ENCODE measurements at places on chromosomes 3 and 15.
A peak's percentile ranks its signal among the peaks of the same experiment; 100 is the strongest.

DNA sequence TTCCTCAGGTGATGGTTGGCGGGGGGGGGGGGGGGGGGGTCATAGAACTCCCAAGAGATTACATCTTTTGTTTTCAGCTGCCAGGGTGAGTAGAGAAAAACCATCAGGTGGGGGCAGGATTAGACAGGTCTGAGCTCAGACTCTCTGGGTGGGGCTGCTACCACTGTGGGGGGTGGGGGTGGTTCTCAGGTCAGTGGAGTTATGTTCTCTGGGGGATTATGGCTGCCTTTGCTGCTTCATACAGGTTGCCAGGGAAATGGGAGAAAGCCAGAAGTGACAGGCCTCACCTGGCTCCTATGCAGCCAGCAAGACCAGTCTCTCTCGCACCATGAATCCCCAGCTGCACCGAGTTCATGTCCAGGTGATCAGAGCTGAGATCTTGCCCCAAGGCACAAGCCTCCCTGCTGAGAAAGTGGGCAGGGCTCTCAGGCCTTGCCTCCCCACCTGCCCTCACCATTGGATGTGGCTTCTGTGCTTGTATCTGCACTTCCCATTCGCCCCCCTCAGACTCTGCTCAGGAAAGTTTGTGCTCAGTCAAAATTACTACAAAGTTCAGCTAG lies 828.1 kb downstream of the MCTP2 start:
- no peak for DNase-seq

GRCh38 chr3:105414841-105415240 lies 48.1 kb downstream of the ALCAM start:
- DNase-seq = no peak

DNA sequence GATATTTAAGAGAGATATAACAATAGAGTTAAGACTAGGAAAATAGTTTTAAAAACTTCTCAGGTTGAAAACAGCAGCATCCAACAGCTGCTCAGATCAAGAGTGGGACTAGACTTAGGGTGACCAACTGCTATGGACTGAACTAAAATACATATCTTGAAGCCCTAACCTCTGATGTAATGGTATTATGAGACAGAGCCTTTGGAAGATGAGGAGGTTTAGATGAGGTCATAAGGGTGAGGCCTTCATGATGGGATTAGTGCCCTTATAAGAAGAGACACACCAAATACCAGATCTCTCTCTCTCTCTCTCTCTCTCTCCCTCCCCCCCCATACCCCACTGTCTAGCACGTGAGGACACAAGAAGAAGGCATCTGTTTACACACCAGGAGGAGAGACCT lies 37.4 kb upstream of the GALNT15 start:
- DNase-seq = no peak

GRCh38 chr15:56821721-56822425 lies 88.6 kb upstream of the ZNF280D start:
- peak; percentile 37 for DNase-seq

DNA sequence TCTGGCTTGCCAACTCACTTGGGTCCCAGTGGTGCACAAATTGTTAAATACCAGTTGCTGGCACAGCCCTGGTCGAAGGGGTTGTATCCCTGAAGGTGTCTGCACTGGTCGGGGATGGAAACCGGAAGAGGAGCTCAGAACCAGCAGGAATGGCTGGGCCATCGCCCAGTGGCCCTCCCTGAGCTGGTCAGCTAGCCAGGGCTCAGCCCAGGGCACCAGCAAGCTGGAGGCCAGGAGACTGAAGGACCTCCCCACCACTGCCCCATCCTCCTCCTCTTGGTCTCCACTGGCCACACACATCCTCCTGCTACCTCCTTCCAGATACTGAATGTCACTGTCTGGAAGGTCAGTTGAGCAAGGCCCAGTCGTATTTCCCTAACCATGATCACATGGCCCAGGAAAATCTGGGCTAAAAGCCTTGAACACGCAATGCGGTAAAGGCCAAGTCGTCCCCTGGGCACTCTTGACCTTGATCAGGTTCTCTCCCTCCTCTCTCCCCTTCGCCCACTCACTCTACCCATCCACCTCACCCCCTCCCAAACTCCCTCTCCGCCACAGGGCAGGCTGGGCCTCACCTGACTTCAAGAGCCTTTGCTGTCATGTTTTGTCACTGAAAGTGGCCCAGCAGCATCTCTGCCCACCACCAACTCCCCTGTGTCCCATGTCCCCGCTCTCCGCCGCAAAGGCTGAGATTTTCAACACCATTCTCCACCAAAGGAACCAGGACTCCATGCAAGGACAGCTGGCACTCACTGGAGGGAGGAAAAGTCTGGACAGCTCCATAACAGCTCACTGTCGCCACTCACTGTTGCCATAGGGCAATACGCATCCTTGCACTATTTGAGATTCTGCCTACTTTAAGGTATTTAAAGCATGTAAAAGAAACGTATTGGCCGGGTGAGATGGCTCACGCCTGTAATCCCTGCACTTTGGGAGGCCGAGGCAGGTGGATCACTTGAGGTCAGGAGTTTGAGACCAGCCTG lies 12.1 kb downstream of the ZDHHC19 start:
- no peak for DNase-seq

DNA sequence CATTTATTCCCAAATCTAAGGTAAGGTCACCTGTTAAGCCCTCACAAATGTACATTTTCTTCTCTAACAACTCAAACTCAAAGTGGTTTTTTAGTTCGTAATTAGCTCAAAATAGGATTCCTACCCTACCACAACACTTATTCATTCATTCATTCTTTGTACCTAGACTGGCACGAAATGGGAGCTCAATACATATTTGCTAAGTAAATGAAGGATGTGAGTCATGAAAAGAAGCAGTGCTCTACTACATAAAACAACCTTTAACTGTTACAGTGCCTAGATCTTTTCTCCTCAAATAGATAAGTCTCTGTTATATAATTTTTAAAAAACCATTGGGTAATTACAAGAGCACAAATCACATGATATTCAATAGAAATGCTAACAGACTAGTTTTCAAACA lies 13.1 kb downstream of the RSL24D1 start:
- no peak for DNase-seq

DNA sequence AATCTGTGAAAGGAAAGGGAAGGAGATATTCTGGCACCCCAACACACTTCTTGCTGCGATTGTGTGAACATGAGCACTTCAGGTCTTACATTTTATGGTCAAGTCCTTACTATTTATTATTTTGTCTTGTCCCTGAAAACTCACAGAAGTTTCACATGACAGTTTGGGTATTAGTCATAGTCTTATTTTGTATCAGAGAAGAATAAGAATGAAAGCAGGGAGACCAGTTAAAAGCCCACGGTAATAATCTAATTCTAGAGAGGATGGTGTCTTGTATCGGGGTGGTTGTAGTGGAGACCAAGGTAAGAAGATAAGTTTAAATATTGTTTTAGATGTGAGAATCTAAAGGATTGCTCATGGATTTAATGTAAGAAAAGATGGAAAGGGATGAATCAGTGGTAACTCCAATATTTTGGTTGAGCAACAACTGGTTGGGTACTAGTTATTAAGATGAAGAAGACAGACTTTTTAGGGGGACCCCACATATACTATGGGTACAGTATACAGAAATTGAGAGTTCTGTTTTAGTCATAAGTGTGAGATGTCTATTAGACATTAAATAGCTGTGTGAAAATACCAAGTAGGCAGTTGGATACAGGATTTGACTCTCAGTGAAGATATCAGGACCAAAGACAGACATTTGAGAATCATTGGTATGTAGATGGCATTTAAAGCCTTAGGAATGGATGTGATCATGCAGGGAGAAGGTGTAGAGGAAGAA lies 227.6 kb downstream of the MFSD1 start:
- no peak for DNase-seq

DNA sequence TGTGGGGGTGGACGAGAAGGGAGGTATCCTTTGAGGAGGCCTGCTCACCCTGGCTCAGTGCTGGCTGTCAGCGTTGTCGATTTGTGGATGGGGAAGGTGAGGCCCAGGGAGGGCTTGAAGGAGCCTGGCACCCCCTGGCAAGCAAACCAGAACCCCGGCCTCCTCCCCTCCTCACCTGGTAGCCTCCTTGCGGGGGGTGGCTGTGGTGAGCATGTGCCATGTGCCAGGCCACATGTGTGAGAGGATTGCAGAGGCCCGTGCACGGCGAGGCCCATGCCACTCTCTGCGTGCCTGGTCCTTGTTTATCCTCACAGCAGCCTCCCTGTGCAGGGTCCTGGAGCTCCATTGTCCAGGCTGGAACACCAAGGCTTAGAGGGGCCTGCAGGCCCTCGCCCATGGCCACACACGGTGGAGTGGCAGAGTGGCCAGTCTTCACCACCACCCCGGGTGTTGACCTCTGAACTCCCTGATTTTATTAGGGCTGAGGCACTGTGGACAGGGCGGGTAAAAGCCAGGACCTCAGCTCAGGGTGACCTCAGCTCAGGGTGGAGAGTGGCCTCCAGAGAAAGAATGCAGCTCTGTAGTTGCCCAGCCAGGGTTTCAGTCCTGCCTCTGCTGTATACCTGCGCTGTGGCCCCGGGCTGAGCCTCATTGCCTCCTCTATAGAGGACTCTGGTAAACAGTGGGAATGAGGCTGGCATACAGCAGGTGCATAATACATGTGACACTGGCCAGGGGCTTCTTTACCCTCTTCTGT lies 29.1 kb downstream of the HDAC11 start:
- no peak for DNase-seq

DNA sequence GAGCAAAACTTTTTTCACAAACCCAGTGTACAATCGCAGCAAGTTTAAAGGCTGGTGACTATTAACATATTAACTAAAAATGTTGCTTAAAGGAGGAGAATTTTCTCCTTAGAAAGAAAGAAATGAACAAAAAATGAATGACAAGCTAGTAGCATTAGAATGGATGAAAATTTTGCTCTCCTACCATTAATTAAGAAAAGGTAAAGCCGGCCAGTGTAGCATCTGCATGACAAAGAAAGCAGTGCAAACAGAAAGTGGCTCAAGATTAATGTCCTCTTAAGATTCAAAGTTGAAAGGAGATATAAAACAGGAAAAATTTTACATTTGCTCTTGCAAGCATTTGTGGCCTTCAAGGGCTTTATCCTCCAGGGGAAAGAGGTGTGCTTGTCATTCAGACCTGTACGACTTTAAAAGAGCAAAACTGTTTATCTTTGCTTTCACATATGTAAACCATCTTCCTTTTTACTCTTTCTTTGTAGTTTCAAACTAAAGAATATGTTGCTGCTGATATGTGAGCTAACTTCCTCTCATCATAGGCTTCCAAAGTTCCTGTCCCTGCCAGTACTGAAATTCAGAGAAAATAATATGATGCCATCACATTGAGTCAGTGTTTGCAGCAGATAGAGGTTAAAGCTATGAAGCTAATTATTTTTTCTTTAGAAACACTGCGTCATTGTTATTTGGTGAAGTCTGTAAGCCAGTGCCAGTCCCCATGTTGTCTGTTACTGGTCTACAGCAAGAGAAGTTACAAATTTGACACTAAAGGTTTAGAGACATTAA lies 439.1 kb upstream of the GRM7 start:
- no peak for DNase-seq

- no peak for DNase-seq
Observed at GRCh38 chr3:81444817-81445460, 316.5 kb downstream of the GBE1 start.

DNA sequence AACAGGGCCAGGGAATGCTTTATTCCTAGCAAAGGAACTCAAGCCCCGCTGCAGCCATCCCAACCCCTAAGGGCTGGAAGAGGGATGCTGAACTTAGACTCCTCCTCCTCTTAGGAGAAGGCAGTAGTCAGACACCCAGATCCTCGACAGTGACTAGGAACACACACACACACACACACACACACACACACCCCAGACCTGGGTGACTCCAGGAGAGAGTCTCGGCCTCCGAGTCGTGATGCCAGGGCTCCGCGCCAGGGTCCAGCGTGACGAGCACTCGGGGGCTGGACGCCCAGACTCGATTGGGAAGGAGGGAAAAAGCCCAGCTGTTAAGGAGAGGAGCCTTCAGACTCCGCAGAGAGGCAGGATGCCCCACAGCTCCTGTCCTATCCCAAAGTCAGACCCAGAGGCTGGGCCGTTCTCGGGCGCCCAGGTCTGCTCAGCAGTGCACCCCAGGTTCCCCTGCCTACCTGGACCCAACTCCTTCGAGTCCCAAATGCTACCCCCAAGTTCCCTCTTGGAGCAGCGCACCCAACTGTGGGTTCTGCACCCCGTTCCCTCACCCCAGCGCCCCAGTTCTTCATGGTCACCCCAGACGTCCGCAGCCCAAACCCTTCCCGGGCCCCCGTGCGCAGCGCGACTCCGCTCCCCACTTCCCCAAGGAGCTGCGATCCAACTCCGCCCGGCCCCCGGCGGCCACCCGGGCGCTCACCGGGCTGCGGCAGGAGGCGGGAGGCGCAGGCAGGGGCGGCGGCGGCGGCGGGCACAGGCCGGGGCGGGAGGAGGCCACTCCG lies 421 bp downstream of the BMF start:
- DNase-seq = no peak

DNA sequence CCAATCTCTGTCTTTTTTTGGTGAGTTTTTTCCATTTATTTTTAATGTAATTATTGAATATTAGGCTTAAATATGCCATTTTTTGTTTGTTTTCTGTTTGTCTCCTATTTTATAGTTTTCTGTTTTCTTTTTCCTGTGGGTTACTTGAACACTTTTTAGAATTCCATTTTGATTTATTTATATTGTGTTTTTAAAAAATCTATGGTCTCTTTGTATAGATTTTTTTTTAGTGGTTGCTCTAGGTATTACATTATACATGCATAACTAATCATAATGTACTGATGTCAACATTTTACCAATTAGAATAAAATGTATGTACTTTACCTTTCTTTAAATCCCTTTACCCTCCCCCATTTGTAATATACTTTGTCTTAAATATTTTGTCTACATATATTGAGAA lies 56.2 kb downstream of the RASA2 start:
- no peak for DNase-seq

DNA sequence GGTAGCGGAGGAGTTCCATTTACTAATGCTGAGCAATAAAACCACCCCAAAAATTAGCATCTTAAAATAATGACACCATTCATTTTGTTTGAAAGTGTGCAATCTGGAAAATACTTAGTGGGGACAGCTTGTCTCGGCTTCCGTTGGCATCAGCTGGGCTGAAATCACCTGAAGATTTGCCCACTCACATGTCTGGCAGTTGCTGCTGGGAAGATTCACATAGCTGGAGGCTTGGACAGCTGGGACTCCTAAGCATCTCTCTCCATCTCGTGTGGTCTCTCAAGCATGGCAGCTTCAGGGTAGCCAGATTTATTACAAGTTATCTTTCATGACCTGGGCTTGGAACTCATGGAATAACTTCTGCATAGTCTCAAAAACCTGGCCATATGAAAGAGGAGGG lies 38.4 kb upstream of the BFSP2 start:
- no peak for DNase-seq

DNA sequence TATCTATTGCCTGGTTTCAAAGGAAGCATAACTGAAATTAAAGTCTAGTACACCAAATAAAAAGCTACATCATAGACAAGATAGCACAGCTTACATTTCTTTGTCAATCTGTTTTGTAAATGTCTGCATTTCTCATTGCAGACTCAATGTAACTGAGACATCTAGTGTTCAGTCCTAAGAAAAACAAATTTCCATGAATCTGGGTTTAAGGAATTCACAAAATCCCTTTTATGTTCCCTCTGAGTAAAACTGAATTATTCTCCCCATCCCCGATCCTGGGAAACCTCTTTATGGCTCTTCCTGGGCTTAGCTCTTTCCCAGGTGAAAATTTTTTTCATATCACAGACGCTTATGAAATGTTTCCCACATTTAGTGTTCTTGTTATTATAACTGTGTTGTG lies 21.6 kb upstream of the RASA2 start:
- DNase-seq = no peak

- DNase-seq = no peak
Observed at GRCh38 chr3:111745786-111746185, 113.3 kb upstream of the PHLDB2 start.

Measured in GM18507 (cell line).